ENCODE measurements at places on chromosomes 12 and 14.
A peak's percentile ranks its signal among the peaks of the same experiment; 100 is the strongest.

- DNase-seq: peak; percentile 71
Observed at GRCh38 chr12:46920499-46920898, 94.7 kb upstream of the SLC38A4 start.

GRCh38 chr12:9910716-9911421 is 21.3 kb downstream of the CLEC2A start:
- no peak for DNase-seq

- DNase-seq: no peak
Observed at GRCh38 chr14:51180577-51180976, 59.5 kb upstream of the TMX1 start.

- no peak for DNase-seq
Observed at GRCh38 chr14:81193924-81194633, 26.7 kb downstream of the GTF2A1 start.

GRCh38 chr12:12665194-12665593 is 30.8 kb downstream of the GPR19 start:
- peak; percentile 28 for DNase-seq
